ENCODE measurements at places on chromosomes 12 and 14.

- DNase-seq, result no peak
These were observed 254.8 kb downstream of the PDZRN4 start for GRCh38 chr12:41442896-41443295.

- DNase-seq, result no peak
These were observed 602.9 kb downstream of the TMEM121 start for GRCh38 chr14:106129274-106129673.

DNA sequence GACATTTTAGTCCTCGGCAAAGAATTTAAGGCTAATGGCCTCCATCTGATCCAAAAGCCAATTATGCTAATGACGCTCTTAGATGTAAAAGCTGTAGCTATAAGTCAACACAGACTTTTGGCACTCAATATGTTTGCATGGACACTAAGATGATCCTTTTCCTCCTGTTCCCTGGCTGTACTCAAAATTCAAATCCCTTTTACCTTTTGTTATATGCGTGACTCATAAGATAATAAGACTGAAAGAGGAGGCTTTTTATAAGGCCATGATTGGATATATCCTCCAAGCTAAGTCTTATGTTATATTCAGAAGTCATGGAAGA lies 89.8 kb downstream of the PDZRN4 start:
- no peak for DNase-seq

DNA sequence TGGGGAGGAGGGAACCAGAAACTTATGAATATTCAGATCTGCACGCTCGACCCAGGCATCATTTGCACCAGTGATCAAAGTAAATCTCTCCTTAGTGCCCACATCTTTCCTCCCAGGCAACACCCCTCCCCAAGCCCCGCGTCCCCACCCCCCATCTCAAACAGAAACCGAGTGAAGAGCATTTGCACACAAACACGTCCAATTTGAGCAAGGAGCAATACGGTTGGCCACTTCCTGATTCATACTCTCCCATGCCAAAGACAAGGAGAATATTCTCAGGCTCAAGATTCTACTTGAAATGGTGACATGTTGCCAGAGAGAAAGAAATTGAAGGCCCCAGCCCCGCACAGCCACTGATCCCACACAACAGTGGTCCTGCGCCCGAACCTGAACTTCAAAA lies 7.1 kb downstream of the FOXN3 start:
- DNase-seq, result no peak

GRCh38 chr12:116539905-116540482 lies 19.2 kb upstream of the MAP1LC3B2 start:
- no peak for DNase-seq

GRCh38 chr14:93081876-93082570 lies 33.7 kb downstream of the ITPK1 start:
- no peak for DNase-seq

DNA sequence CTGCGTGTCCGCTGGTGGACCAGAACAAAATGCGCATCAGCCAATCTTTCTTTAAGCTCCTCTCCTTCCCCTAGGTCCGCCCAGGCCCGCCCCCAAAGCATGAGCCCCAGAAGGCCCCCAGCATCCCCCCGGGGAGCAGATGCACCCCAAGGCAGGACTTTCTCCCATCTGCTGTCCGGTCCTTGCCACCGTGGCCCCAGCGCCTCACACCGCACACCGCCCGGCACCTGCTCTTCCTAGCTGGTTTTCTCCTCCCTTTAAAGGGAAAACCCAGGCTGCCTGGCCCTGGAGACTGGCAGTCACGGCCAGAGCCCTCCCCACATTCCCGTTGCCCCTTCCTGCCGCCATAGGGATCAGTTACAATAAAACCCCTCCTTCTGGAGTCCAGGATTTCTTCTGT lies 30.2 kb downstream of the RIMBP2 start:
- no peak for DNase-seq

All from CD14-positive monocyte (primary cell).